ENCODE measurements at places on chromosomes 5 and 9.

GRCh38 chr5:180908998-180909731, 10.2 kb downstream of the BTNL8 start:
- no peak for DNase-seq

DNA sequence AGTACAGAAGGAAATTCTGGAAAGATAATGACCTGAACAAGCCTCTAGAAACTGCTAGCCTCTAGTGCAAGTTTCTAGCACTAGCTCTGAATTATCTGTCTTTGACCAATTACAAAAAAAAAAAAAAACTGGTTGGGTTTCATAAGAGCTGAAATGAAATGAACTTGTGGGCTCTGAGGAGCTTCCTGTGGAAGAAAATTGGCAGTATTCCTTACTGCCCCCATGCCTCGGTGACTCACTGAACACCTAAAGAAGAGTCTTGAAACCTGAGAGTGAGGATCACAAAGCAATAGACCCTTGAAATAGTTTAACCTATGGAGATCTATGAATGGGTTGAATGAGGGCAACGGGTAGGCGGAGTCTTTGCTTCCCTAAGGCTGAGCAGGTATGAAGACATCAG, 263.6 kb upstream of the RASA1 start:
- DNase-seq: no peak

DNA sequence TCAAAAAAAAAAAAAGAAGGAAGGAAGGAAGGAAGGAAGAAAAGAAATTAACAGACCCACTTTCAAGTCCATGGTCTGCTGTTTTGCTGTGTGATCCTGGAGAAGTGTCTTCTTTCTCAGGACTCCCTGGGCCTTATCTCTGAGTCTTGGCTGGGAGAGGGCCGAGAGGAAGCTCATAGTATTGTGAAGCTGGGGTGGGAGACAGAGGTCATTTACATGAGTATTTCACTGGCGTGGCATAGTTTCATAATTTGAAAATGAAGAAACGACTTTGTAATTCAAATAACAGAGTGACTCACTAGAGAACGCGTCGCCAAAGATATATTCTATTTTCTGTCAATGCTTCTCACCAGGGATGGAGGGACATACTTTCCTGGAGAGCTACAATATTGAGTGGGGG, 2.4 kb upstream of the C9orf50 start:
- DNase-seq: no peak

DNA sequence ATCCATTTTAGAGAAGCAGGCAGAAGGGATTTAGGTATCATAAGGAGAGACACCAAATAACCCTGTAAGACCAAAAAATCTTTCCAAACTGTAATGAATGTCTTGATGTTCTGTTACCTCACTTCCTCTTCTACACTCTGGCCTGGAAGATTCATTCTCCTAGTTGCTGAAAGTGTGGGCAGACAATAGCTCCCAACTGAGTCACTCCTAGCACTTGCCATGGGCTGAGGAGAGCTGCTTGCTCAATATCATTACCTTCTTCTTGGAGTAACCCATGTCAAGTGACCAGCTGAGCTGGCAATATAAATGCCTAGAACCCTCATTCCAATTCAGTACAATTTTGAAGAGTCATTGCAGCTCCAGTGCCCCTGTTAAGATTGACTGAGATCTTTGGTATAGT, 1985.5 kb upstream of the CDH6 start:
- DNase-seq: no peak

GRCh38 chr5:23612701-23613100, 105.3 kb downstream of the PRDM9 start:
- no peak for DNase-seq

GRCh38 chr5:980001-980588, 28.5 kb upstream of the NKD2 start:
- peak; percentile 13 for DNase-seq
